ENCODE measurements at places on chromosomes 4 and X.

- no peaks in the 10 kb centered on the region for H3K36me3 ChIP-seq
- no peaks in the 10 kb centered on the region for H3K27me3 ChIP-seq
- H3K4me1 ChIP-seq: no peaks in the 10 kb centered on the region
- DNase-seq: no peak
- no peak overlapping the region for H3K4me3 ChIP-seq
These were observed 32.8 kb upstream of the GLRB start for GRCh38 chr4:157043131-157043530.

- no peak overlapping the region for H3K27ac ChIP-seq
- DNase-seq: no peak
- no peaks in the 10 kb centered on the region for H3K27me3 ChIP-seq
- H3K36me3 ChIP-seq: no peaks in the 10 kb centered on the region
These were observed 122.9 kb upstream of the FMR1 start for GRCh38 chrX:147788641-147789350.

GRCh38 chr4:182245541-182246215, 2.5 kb downstream of the TENM3 start:
- no peak overlapping the region for H3K4me3 ChIP-seq
- DNase-seq: no peak
- no peaks in the 10 kb centered on the region for H3K4me1 ChIP-seq
- no peaks in the 10 kb centered on the region for H3K36me3 ChIP-seq
- no peak overlapping the region for H3K27ac ChIP-seq

DNA sequence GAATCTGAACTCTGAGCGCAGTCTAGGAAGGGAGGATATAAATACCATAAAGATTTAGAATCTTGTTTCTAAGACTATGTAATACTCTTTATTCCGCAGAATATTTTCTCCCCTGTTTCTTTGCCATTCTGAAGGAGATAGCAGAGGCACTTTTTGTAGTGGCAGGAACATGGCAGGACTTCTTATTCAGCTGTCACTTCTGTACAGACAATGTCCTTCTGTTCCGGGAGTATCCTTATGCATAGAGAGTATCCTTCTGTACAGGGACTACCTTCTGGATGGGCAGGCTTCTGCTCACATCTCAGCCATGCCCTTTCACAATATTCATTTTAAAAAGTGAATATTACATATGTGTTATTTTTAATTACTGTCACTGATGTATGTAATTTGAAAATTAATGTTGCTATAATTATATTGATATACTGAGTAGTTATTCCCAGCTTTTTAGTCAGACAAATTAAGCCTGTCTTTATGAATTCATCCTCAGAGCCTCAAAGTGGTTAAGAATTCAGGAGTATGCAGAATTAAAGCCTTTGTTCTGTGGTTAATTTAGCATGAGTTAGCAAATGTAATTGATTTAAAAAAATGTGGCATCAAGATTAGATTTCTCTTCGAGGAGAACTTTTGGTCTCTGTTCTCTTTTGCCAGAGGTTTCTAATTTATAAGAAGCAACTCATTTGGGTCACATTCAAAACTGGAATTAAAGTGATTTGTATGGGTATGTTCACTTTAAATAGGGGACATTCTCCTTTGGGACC, 174.4 kb downstream of the FHIP1A start:
- no peak overlapping the region for H3K27ac ChIP-seq
- no peak for DNase-seq
- no peaks in the 10 kb centered on the region for H3K4me1 ChIP-seq
- H3K36me3 ChIP-seq: no peaks in the 10 kb centered on the region
- H3K27me3 ChIP-seq: peaks cover 5% of the 10 kb centered on the region

DNA sequence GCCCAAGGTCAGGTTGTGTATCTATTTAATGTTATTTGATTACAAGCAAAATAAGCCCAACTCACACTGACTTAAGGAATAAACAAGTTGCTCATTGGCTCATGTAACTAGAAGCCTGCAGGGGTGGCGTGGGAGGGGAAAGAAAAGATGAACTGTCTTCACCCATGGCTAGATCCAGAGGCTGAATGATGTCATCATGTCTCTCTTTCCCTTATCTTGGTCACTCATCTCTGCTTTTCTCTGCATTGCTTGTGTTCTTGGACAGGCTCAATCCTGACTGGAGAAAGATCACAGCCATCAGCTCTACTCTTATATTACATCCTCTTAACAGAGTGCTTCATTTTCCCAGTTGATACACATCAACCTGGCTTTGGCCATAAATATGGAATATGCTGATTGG, 290.0 kb upstream of the DIAPH2 start:
- H3K4me1 ChIP-seq: no peaks in the 10 kb centered on the region
- no peak overlapping the region for H3K27ac ChIP-seq
- no peak overlapping the region for H3K4me3 ChIP-seq
- H3K36me3 ChIP-seq: no peaks in the 10 kb centered on the region
- DNase-seq: no peak
- H3K27me3 ChIP-seq: no peaks in the 10 kb centered on the region

DNA sequence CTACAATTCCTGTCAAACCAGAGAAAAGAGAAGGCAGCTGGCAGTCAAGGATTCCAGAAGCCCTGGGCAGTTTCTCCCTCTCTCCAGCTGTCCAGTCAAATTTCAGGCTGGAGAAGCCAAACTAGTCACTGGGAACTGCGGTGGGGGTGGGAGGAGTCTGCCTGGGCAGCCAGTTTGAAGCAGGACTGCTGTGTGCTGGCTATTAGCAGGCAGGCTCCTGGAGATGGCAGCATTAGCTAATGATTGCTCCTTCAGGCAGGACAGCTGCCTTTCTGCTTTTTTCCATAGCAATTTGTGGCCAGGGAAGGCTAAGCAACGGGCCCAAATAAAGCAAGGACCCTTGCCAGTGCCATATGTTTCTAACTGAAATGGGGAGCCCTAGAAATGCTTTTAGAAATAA, 44.7 kb upstream of the FGF13 start:
- no peaks in the 10 kb centered on the region for H3K4me1 ChIP-seq
- no peak overlapping the region for H3K27ac ChIP-seq
- no peak overlapping the region for H3K4me3 ChIP-seq
- no peak for DNase-seq
- H3K27me3 ChIP-seq: no peaks in the 10 kb centered on the region

DNA sequence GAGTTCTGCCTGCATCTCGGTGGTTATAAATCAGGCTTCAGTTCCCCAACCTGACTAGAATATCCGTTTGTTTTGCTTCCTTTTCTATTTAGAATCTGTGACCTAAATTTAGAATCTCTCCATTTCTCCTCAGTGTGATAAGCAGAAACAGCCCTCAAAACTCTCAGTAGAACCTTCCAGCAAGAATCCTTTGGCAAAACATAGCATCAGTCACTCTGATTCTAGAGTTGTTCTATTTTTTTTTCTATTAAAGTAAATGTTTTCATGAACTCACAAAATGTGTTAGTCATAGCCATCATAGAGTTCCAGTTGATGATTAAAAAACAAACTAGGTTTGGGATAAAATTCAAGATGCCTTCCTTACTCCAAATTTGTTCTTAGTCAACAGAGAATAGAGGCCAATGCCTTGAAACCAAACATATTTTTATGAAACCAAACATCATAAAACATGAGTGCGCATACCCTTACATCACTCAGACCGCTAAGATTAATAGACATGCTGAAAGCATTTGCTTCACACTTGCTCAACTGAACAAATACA, 13.2 kb upstream of the C1QTNF7 start:
- H3K27ac ChIP-seq: no peak overlapping the region
- H3K4me1 ChIP-seq: peaks cover 26% of the 10 kb centered on the region
- H3K27me3 ChIP-seq: peaks cover 6% of the 10 kb centered on the region
- H3K36me3 ChIP-seq: no peaks in the 10 kb centered on the region
- H3K4me3 ChIP-seq: no peak overlapping the region
- no peak for DNase-seq

- H3K27ac ChIP-seq: no peak overlapping the region
- no peak overlapping the region for H3K4me3 ChIP-seq
- no peak for DNase-seq
These were observed 53.2 kb upstream of the ABCG2 start for GRCh38 chr4:88211473-88212252.

DNA sequence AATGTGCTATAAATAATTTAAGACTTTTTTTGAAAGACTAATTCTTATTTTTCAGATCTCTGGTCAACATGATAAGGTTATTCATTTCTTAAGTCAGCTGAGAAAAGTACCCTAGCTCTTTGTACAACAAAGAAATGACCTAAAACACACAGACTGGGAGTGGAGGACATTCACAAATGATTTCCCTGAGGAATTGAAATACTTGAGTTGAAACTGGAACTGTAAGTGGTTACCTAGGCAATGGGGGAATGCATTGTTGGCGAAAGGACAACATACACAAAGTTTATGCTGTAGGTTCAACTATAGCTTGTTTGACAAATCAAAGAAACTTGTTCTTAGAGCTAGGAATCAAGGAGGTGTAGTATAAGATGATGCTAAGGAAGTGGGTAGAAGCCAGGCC, 915.5 kb downstream of the FAT4 start:
- no peaks in the 10 kb centered on the region for H3K27me3 ChIP-seq
- no peaks in the 10 kb centered on the region for H3K36me3 ChIP-seq
- DNase-seq: no peak

DNA sequence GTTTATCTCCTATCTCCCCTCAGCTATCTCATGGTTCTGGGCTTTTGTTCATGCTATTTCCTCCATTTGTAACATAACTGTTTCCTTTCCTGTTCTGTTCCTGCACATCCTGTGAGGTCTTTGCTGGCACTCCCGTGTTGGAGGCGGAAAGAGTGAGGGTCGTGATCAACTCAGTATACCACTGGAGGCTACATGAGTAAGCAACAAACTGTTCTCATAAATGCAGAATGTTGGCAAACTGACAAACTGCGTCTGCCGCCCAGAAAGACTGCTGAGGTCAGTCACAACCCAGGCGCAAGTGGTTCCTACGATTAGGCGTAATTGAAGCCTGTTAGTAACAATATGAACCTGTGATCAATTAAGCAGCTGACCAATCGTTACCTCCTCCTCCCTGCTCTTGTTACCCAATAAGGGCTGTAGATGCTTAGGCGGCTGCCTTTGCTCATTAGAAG, 48.8 kb downstream of the C4orf33 start:
- no peaks in the 10 kb centered on the region for H3K36me3 ChIP-seq
- H3K4me3 ChIP-seq: no peak overlapping the region
- H3K27ac ChIP-seq: no peak overlapping the region
- no peak for DNase-seq
- peaks cover 18% of the 10 kb centered on the region for H3K27me3 ChIP-seq

- H3K4me3 ChIP-seq: no peak overlapping the region
- DNase-seq: no peak
- peaks cover 1% of the 10 kb centered on the region for H3K36me3 ChIP-seq
- H3K27ac ChIP-seq: no peak overlapping the region
These were observed 27.6 kb downstream of the ARSD start for GRCh38 chrX:2901367-2902036.

GRCh38 chr4:80814266-80814665, 216.2 kb upstream of the BMP3 start:
- H3K27ac ChIP-seq: no peak overlapping the region
- H3K4me3 ChIP-seq: no peak overlapping the region
- no peaks in the 10 kb centered on the region for H3K27me3 ChIP-seq

- no peak overlapping the region for H3K4me3 ChIP-seq
- H3K27me3 ChIP-seq: no peaks in the 10 kb centered on the region
These were observed 20.4 kb upstream of the GDPD2 start for GRCh38 chrX:70402721-70403120.

DNA sequence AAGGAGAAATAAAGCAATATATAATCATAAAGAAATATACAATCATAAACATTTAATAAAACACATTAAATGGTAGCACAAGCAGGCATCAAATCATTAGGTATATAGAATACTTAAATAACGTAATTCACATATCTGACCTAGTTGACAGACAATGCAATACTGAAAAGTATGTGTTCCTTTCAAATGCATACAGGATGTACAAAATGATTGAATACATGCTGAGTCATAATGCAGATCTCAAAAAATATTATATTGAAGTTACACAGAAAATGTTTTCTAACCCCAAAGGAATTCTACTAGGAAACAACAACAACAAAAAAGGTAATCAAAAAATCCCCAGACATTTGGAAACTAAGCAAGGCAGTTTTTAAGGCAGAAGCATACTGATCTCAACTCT, 1072.0 kb upstream of the INTU start:
- no peak overlapping the region for H3K4me3 ChIP-seq
- DNase-seq: no peak
- no peaks in the 10 kb centered on the region for H3K27me3 ChIP-seq
- no peaks in the 10 kb centered on the region for H3K4me1 ChIP-seq
- H3K36me3 ChIP-seq: no peaks in the 10 kb centered on the region
- H3K27ac ChIP-seq: no peak overlapping the region

- H3K27ac ChIP-seq: no peak overlapping the region
- DNase-seq: no peak
- no peaks in the 10 kb centered on the region for H3K27me3 ChIP-seq
- H3K4me3 ChIP-seq: no peak overlapping the region
- no peaks in the 10 kb centered on the region for H3K4me1 ChIP-seq
These were observed 276.3 kb upstream of the GALNT7 start for GRCh38 chr4:172892300-172892699.

- DNase-seq: no peak
- no peaks in the 10 kb centered on the region for H3K27me3 ChIP-seq
- no peaks in the 10 kb centered on the region for H3K36me3 ChIP-seq
- H3K4me1 ChIP-seq: no peaks in the 10 kb centered on the region
- no peak overlapping the region for H3K27ac ChIP-seq
- no peak overlapping the region for H3K4me3 ChIP-seq
These were observed 123.4 kb downstream of the CLCN5 start for GRCh38 chrX:50045823-50046222.

GRCh38 chrX:35842674-35843073, 44.5 kb downstream of the MAGEB16 start:
- H3K36me3 ChIP-seq: no peaks in the 10 kb centered on the region
- no peaks in the 10 kb centered on the region for H3K27me3 ChIP-seq
- no peaks in the 10 kb centered on the region for H3K4me1 ChIP-seq
- no peak overlapping the region for H3K27ac ChIP-seq

DNA sequence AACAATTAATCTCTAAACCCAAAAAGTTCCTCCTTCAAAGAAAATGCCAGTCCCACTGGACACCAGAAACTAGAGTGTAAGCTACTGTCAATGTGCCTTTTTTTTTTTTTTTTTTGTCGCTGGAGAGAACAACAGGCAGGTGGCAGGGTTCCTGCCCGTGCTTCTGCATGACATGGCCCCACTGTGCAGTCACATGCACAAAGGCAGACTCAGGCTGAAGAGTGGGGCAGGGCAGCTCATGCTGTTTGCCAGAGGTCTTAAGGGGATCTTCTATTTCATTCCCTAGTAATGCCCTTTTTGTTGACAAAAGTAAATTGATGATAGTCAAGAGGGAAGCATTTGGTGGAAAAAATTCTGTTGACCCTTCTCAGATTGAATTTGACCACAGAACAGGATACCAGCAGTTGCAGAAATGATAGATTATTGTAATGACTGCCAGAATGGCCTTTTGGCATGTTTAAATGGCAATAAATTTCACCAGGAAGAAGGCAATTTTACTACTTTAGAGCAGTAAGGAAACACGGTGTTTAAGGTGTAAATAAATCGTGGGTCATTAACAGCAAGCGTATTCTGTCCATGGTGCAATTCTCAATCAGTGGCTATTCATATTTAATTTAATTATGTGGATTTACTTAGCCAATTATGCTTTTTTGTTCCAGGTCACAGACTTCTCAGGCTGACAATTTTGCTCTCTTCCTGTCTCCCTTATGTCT, 80.9 kb downstream of the NKX6-1 start:
- no peaks in the 10 kb centered on the region for H3K36me3 ChIP-seq
- no peak overlapping the region for H3K4me3 ChIP-seq

GRCh38 chrX:26580021-26580420, 364.1 kb downstream of the MAGEB5 start:
- no peak for DNase-seq
- no peaks in the 10 kb centered on the region for H3K36me3 ChIP-seq
- H3K27me3 ChIP-seq: no peaks in the 10 kb centered on the region

- H3K4me1 ChIP-seq: no peaks in the 10 kb centered on the region
- no peak overlapping the region for H3K4me3 ChIP-seq
- H3K27ac ChIP-seq: no peak overlapping the region
- no peak for DNase-seq
- H3K36me3 ChIP-seq: no peaks in the 10 kb centered on the region
These were observed 161.7 kb upstream of the CXCL13 start for GRCh38 chr4:77443941-77444340.

All from T-helper 2 cell treated with Interferon-gamma antibody and Interleukin-4, amounts not matched to agents 5 μg/mL and 100 μg/mL, for 36 hours (primary cell).